Amniotic stem cell (primary cell): ENCODE measurements at places on chromosomes 5 and 9.

- no peak for DNase-seq
These were observed 56.2 kb upstream of the APC start for GRCh38 chr5:112681481-112681908.

DNA sequence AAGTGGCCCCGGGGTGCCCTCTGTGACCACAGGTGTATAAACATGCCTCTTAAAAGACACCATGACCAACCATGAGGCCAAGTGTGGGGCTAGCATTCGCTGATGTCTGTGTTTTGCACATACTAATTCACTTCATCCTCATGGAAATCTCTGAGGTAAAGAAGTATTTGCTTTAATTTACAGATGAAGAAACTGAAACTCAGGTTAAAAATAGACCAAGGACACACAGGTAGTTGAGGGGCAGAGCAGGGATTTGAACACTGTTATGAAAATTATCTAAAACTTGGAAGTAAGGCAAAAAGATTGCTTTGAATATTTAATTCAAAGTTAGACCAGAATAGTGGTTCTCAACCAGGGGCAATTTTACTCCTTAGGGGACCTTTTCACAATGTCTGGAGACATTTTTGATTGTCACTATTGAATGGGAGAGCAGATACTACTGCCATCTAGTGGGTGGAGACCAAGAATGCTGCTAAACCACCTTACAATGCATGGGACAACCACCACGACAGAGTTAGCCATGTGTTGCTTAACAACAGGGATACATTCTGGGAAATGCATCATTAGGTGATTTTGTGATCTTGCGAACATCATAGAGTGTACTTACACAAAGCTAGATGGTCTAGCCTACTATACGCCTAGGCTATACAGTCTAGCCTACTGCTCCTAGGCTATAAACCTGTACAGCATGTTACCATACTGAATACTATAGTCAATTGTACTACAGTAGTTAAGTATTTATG is 8.0 kb upstream of the FXN start:
- DNase-seq, result no peak

DNA sequence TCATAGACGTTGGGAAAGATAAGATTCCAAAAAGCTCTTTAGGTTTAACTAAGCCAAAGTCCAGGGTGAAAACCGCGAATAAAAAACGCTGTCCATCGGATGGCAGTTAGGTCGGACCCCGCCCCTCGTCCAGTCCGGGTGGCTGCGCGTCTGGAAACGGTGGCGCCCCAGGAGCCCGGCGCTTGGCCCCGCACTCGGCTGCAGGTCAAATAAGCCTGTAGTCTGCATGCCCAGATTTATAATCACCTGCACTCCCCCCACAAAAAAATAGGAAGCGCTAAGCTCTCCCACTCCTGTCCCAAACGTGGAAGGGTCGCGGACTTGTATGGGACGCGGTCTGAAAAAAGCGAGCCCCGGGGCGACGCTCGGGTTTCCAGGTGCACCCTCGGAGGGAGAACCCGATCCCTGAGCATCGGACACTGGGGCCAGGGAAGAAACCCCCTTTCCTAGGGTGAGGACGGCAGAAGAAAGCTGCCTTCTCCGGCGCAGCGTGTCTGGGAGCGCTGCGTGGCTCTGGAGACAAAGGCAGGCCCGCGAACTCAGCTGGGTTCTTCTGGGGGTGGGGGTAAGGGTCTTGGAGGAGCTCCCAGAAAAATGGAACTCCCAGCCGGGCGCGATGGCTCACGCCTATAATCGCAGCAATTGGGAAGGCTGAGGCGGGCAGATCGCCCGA is 923 bp upstream of the ZBTB5 start:
- peak; percentile 39 for DNase-seq

DNA sequence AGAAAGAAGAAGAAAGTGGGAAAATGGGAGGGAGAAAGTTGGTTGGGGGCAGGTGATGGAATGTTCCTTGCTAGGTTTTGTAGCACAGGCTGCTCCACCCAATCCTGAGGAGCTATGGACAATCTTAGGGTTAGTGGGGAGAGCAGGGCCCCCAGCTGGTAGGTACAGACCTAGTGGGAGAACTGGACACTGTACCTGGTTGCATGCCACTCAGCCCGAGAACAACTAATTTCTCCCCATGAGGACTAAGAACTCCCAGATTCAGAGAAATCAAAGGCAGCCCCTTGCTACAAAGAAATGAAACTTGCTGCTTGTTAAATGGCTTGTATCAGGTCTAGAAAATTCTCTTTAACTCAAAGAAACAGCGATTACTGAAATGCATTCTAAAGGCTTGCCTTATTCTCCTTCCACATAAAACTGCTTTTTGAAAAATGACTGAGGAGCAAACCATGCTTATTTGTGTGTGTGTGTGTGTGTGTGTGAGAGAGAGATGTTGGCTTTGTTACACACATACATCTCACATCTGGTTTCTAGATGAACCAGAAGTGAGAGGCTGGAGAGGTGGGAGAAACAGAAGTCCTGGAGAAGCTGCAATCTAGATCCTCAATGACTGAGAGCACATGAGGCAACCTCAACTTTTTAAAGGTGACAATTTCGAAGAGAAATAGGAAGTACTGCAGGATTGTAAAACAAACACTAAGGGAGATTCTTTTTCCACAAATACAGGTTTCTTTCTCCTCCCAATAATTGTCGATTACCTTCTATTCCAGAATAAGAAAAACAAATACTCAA is 28.9 kb downstream of the FYB1 start:
- DNase-seq, result no peak

GRCh38 chr5:3310541-3311261 is 284.9 kb upstream of the IRX1 start:
- DNase-seq, result no peak

DNA sequence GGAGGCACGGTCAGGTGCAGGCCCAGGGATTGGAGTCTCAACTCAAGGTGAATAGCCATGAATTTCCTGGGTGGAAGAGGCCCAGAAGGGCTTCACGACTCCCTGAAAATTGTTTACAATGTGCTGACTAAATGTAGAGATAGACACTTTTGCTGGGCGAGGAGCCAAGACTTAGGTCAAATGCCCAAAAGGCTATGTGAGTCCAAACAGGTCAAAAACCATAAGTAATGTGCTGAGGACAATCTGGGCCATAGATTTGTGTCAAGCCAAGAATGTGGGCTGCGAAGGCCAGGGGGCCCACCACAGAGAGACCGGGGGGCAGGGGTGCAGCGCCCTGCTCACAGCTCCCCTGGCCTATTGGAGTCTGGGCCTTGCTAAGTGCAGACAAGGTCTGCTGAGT is 197.8 kb downstream of the HSPA4 start:
- no peak for DNase-seq

- DNase-seq, result no peak
These were observed 230.5 kb downstream of the ATPSCKMT start for GRCh38 chr5:10019236-10019635.

DNA sequence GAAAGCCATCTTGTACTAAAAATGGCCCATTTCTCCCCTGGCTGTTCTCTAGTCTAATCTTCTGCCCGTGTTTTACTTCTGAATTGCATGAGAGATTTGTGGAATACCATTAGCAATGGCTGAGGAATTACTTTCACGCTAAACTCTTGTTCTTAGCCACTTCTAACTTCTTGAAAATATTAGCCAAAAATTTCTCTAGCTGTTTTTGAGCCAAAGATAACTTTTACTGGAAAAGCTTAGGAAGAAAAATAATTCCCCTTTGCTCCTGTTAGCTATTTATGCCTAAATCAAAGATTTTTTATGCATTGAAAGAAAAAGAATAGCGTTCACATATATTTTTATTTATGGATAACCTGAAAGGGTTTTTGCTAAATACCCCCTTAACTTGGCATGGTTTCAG is 287.8 kb downstream of the MTRR start:
- DNase-seq, result no peak

- no peak for DNase-seq
These were observed 36.8 kb downstream of the ERGIC1 start for GRCh38 chr5:172870715-172871461.

GRCh38 chr5:148094336-148094735 is 30.6 kb downstream of the SPINK5 start:
- DNase-seq, result no peak

GRCh38 chr5:116448870-116449427 is 125.7 kb downstream of the SEMA6A start:
- no peak for DNase-seq

DNA sequence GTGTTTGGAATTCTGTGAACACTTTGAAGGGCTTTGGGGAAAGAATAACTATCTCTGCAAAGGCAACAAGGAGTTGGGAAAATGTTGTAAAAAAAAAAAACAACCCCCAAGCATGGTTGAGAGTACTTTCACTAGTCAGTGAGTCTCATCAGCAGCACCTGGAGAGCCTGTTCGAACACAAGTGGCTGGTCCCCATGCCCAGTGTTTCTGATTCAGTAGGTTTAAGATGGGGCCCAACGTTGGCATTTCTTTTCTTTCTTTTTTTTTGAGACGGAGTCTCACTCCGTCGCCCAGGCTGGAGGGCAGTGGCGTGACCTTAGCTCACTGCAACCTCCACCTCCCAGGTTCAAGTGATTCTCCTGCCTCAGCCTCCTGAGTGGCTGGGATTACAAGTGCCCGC is 59.5 kb downstream of the KLF4 start:
- no peak for DNase-seq

- no peak for DNase-seq
These were observed 82.8 kb upstream of the SPATA31C2 start for GRCh38 chr9:88221105-88221504.

DNA sequence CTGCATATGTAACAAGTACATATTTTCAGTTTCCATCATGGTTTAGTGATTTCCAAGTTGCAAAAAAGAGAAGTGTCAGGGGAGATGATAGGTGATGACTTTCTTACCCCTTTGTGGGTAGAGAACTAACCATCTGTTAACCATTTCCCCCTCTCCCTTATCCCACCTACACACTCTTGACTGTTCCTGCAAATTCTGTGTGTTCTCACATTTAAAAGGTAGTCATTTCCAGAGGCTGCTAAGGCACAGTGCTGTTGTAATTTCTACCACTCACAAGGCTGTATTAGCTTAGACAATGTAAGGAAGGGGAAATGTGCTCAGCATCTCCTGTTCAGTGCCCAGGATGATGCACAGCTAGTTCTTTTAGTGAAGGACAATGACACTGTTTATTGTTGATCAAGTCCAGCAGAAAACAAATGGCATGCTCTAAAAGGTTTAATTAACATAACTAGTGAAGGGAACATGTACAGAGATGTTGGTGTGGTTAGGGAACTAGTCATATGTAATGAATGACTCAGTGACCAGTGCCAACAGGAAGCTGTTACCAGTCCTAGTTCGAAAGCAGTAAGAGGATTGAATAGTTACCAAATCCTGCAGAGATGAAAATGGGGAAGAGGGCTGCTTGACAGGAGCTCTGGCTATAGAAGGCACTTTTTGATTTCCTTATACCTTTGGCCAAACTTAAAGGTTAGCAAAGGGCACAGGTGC is 165.1 kb downstream of the PLK2 start:
- DNase-seq, result no peak

DNA sequence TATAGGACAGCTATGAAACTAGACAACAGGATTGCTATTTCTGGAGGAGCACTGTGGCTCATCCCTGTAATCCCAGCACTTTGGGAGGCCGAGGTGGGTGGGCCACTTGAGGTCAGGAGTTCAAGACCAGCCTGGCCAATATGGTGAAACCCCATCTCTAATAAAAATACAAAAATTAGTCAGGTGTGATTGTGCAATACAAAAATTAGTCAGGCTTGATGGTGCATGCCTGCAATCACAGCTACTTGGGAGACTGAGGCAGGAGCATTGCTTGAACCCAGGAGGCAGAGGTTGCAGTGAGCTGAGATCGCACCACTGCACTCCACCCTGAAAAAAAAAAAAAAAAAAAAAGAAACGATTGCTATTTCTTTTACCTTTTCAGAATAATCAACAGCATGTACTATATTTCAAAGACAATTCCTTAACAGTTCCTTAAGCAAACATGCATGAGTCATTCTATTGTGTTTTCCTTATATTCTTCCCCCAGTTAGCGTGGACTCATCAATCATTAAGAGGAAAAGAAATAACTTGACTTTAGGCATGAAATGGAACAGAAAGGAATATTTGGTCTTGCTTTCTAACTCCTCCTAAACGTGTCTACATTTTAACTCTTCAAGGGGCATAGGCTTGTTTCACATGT is 162.6 kb downstream of the TAF11L14 start:
- DNase-seq, result no peak

DNA sequence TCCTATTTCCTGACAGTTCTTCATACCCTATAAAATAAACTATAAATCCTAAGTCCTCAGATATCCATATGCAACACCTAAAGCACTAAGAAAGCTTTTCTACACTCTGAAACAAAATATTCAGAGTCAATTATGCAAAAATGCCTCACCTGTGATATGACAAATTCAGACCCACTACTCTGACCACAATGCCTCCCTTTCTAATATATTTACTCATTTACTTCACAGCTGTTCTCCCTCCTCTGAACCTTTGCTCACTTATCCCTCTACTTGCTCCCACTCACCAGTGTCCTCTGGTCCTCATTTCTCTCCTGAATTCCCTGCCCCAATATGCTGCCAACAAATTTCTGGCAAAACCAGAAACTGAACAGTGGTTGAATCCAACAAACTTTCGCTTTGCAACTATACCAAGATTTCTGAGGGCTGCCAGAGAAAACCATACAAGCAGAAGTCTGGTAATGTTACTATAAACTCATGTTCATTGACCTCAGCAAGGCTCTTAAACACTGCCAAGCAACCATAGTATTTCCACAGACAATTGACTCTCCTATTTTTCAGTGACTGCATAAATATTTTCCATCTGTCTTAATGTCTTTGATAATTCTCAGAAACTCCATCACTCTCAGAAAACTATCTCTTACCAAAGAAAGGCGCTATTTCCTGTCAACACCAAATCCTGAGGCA is 7.1 kb downstream of the CCNH start:
- no peak for DNase-seq

- DNase-seq, result no peak
These were observed 2.8 kb upstream of the ADAMTS12 start for GRCh38 chr5:33894566-33894965.

DNA sequence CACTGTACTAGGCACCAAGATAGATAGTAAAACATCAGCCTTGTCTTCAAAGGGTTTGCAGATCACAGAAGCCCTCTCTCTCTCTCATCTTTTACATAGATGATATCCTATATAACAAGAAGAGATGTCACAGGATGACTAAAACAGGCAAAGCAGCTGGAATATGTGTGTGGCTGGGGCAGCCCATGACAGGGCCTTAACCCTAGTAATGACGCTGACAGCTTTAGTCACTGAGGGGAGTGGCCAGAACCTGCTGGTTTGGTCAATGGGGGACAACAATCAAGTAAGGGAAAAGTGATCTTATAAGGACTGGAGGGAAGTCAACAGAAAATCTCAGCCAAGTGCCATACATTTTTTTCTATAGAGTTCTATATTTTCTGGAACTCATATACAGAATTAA is 41.9 kb upstream of the RIC1 start:
- DNase-seq, result peak; percentile 24

DNA sequence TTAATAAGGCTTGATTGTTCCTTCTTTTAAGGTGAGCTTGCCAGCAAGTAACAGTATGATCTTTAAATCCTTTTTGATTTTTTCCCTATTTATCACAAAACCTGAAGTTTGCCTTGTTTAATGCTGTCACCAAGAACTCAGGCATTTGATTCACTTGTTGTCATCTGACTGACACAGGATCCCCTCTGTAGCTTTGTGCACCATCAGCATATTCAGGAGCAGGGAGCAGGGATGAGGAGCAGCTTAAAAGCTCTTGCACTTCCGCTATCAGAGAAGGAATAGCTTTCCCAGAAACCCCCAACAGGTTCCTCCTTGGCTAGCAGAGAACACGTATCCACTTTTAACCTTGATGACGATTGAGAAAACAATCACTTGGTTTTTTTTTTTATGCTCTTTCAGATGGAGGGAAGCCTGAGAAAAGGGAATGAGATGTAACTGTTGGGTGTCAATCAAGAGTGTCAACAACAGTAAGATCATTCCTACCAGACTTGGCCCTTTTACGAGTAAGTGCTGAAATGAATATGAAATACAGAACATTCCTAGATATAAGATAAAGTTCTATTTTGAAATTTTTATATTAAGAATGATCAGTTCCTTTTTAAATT is 433.1 kb upstream of the CDH18 start:
- no peak for DNase-seq
